ENCODE measurements at places on chromosomes 4 and X. TPM values are rescaled to one million over a fixed set of nuclear protein-coding genes. Genes with fewer than 3 reads are reported as not detected.

ASB11 gene
- total RNA-seq = 5.3 TPM

FAT4 gene
- total RNA-seq = 90.4 TPM

PABPC1L2A gene
- not detected for total RNA-seq

ENPEP gene
- 52.5 TPM for total RNA-seq

GRID2 gene
- total RNA-seq = 16.8 TPM

KCNIP4 gene
- 17.5 TPM for total RNA-seq

ITIH6 gene
- total RNA-seq = not detected

TEC gene
- total RNA-seq = 2.8 TPM

HUWE1 gene
- total RNA-seq = 137 TPM

CENPVL2 gene
- 0.18 TPM for total RNA-seq

STK32B gene
- 8.8 TPM for total RNA-seq

NCAPG gene
- 12.6 TPM for total RNA-seq

CPZ gene
- 21.4 TPM for total RNA-seq

GLRA3 gene
- total RNA-seq = under 0.01 TPM

SOWAHD gene
- 1.2 TPM for total RNA-seq

MTTP gene
- total RNA-seq = 3.4 TPM

MAB21L2 gene
- total RNA-seq = not detected

ARHGAP6 gene
- total RNA-seq = 23.9 TPM

RBM41 gene
- total RNA-seq = 19.6 TPM

CLTRN gene
- total RNA-seq = 10.3 TPM

TDO2 gene
- 2.7 TPM for total RNA-seq

FAM53A gene
- total RNA-seq = 3.7 TPM

DRD5 gene
- total RNA-seq = 1.2 TPM

HERC6 gene
- total RNA-seq = 9.1 TPM

COX7B2 gene
- total RNA-seq = not detected

NLRP2B gene
- 0.06 TPM for total RNA-seq

PPP4R3C gene
- total RNA-seq = not detected

TRPC3 gene
- 2.9 TPM for total RNA-seq

FMR1NB gene
- not detected for total RNA-seq

ATP8A1 gene
- total RNA-seq = 33.2 TPM

SULT1E1 gene
- 354 TPM for total RNA-seq

PNMA6F gene
- not detected for total RNA-seq

SPCS3 gene
- total RNA-seq = 104 TPM

DCAF8L2 gene
- not detected for total RNA-seq
